ENCODE measurements at places on chromosomes 11 and 22.

DNA sequence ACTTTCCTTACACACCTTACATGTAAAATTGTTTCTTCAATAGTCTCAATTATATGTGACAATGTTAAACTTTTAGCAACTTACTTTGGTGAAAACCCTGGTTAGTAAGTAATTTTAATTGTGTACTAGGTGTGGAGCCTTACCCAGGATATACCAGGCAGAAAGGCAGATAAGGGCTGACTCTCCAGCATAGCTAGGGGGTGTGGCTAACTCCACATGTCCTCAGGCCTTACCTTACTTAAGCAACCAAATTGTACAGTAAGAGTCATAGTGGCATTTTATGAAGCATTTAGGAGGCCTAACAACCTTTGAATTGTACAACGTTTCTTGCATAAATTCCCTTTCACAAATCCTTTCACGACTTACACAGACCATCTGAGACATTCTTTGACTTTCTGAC lies 118.2 kb upstream of the OR9Q1 start:
- DNase-seq = no peak

GRCh38 chr11:114348200-114349191 lies 51.8 kb downstream of the C11orf71 start:
- DNase-seq = peak; percentile 51

GRCh38 chr11:83438438-83438837 lies 152.3 kb upstream of the CCDC90B start:
- no peak for DNase-seq

- no peak for DNase-seq
These were observed 5.8 kb downstream of the PITPNB start for GRCh38 chr22:27913162-27913741.

GRCh38 chr11:16956538-16957153 lies 57.6 kb downstream of the PLEKHA7 start:
- no peak for DNase-seq

- no peak for DNase-seq
These were observed 15.2 kb downstream of the CCDC157 start for GRCh38 chr22:30371981-30372380.

DNA sequence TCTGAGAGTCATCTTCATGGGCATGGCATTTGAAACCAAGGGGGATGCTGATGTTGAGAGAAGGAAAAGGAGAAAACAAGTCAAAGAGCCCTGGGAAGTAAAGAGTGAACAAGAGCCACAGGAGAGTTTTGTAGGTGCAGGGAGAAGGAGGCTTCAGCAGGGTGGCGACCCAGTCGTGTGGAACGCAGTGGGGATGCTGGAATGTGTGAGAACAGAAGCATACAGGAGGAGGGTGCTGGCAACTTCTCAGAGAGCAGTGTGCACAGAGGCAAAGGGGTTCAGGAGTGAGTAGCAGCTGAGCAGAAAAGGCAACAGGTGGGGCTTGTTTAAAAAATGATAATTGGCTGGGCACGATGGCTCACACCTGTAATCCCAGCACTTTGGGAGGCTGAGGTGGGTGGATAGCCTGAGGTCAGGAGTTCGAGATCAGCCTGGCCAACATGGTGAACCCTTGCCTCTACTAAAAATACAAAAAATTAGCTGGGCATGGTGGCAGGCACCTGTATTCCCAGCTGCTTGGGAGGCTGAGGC lies 75.8 kb upstream of the PLET1 start:
- no peak for DNase-seq

GRCh38 chr11:18394928-18395734 lies 768 bp downstream of the LDHA start:
- no peak for DNase-seq

DNA sequence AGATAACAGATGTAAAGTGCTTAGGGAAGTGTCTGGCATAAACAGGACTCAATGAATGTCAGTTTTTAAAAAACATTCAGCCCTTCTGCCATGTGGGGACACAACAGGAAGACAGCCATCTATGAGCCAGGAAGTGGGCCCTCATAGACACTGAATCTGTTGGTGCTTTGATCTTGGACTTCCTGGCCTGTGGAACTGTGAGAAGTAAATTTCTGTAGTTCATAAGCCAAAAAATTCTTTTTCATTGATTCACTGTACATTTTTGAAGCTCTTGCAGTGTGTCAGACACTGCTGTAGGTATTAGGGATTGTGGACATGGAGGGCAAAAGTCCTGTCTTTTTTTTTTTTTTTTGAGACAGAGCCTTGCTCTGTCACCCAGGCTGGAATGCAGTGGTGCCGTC lies 188.6 kb downstream of the HIPK3 start:
- DNase-seq = peak; percentile 38

DNA sequence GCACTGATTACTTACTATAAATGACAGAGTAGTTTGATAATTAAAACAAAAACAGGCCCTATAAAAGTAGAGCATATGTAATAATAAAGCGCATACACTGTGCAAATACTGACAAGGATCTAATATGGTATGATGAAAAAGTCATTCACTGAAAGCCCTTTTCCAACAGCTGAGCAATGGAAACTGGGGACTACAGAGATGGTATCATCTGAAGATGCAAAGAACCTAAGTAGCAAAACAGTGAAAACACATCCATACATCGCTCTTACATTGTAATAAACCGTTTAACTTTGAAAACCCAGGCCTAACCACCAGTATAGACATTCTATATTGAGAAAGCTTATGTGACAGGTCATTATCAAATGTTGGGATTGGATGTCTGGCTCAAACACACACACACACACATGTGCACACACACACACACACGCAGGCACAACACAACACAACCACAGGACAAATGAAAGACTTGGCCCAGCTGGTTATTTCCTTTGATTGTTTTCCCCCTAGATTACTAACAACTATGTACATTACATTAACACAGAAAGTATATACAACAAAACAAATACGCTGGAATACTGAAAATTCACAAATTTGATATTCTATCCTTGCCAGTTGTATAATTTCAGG lies 119.5 kb downstream of the APOL5 start:
- DNase-seq = no peak

- no peak for DNase-seq
These were observed 53.0 kb downstream of the LHFPL7 start for GRCh38 chr22:24893341-24894070.

GRCh38 chr22:46842606-46843005 lies 80.2 kb downstream of the TBC1D22A start:
- DNase-seq = no peak

DNA sequence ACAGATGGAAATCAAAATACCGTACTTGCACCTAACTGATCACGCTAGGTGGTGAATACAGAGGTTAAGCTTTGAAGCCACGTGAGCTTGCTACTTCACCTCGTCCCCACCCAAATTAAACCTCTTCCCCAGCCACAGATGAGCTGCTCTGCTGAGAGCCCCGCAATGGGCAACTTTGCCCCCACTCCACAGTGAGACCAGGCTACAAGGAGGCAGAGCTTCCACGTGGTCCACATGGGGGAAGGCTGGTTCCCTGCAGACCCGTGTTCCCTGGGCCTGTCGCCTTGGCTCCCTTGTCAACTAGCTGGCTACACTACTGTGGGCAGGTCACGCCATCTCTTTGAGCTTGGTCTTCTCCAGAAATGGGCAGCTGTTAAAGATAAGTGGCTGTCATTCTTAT lies 10.9 kb downstream of the CD5 start:
- no peak for DNase-seq

- DNase-seq = no peak
These were observed 37.6 kb upstream of the RIC3 start for GRCh38 chr11:8206251-8207079.

DNA sequence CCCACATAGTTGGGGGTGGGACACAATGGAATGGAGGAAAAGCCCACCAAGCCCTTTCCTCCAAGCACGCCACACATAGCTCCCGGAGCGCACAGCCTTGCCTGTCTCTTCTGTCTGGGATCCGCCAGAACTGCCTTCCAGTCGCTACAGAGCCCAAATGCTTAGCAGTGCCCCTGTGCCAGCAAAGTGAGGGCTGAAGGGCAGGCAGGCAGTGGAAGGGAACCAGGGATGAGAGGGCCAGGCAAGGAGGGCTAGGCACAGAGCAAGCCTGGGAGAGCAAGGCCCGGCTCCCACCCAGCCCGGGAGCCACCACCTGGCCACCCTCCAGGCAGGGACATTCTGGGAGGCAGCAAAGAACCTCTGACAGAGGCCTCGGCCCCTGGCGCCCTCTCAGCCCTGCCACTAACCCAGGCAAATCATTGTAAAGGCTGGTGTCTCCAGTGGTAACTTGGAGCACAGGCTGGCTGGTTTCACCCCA lies 32.5 kb downstream of the PPP2R1B start:
- DNase-seq = no peak

- DNase-seq = peak; percentile 5
These were observed 81.7 kb upstream of the NECTIN1 start for GRCh38 chr11:119810478-119811232.

DNA sequence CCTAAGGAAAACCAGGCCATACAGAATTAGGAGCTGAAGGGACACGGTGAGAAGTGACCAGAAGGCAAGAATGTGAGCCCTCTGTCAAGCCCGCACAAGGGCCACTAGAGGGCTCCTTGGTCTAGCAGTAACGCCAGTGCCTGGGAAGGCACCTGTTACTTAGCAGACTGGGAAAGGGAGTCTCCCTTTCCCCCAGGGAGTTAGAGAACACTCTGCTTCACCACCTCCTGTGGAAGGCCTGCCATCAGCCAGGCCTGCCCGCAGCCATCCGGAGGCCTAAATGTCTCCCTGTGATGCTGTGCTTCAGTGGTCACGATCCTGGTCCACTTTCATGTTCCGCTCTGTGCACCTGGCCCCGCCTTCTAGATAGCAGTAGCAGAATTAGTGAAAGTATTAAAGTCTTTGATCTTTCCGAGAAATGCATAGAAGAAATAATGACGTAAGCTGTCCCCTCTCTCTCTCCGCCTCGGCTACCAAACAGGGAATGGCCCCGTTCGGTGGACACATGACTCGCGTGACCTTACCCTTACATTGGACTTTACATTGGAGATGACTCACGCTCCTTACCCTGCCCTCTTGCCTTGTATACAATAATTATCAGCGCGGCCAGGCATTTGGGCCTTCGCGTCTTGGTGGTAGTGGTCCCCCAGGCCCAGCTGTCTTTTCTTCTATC lies 10.7 kb upstream of the GSTP1 start:
- peak; percentile 25 for DNase-seq

- DNase-seq = peak; percentile 30
These were observed 2.6 kb upstream of the HPX start for GRCh38 chr11:6443269-6444003.

- DNase-seq = no peak
These were observed 2.1 kb downstream of the OLFML1 start for GRCh38 chr11:7487360-7487759.

DNA sequence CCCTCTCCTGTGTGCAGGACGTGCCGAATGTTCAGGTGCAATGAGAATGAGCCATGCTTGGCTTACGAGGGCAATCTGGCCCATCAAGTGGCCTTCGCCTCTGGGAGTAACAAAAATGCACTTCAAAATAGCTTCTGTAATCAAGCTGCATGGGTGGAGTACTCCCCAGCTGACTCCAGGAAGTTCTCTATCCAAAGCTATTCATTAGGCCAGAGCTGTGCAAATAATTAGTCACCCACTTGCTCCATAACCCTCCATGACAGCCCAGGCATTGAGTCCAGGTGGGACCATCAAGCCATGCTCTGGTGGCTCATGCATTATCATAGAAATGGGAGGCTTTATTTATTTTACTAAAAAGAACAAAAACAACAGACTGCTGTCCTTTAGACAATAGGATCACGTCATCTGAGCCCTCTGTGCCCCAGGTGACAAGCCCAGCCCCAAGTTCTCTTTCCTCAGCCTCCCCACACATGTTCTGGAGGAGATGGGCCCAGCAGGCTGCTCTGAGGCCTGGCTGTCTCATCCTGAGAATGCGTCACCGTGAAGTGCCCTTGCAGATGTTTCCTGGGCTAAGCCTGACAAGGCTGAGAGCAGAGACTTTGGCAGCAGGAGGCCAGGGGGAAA lies 244.7 kb downstream of the ETS1 start:
- peak; percentile 100 for DNase-seq

GRCh38 chr11:15770798-15771414 lies 585.4 kb downstream of the SOX6 start:
- DNase-seq = peak; percentile 25

- peak; percentile 75 for DNase-seq
These were observed 938 bp downstream of the LAYN start for GRCh38 chr11:111541254-111542061.

DNA sequence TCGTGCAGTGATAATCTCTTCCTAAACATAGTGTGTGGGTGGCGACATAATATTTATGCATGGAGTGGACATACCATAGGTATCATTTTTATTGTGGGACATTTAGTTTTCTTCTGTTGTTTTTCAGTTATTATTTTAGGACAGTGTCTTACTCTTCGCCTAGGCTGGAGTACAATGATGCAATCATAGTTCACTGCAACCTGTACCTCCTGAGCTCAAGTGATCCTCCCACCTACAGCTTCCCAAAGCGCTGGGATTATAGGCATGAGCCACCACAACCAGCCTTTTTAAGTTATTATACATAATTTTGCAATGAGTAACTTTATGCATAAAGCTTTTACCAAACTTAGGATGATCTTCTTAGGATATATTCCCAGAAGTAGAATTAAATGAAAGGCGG lies 2.7 kb downstream of the SRRD start:
- DNase-seq = no peak

DNA sequence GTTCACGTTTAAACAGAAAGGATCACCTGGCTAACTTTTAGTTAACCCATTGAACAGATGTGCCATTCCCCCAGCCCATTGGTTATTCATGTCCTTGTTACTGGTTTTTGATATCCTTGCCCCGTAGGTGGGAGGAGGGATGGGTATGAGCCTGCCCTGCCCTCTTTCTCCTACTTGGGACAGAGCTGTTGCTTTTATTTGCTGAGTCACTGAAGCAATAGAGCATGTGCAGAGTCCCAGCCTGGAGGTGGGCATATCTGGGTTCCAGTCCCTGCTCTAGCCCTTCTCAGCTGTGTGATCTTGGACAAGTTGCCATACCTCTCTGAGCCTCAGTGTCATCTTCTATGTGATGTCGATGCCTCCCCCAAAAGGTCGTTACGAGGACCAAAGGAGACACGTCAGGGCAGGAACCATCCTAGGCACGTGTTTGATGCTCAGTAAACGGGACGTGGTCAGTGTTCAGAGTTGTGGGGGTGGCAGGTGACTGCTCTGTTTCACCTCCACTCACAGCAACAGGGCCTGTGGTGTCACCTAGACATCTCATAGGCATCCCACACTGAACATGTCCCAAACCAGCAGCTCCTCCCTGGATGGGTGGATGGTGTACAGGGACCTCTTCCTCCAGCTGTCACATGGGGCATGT lies 61.0 kb downstream of the BMAL1 start:
- no peak for DNase-seq

- no peak for DNase-seq
These were observed 18.0 kb downstream of the PTPRJ start for GRCh38 chr11:47998345-47998732.

Measured in kidney capillary endothelial cell (primary cell).